Stimulated activated naive CD8-positive, alpha-beta T cell treated with anti-CD3 and anti-CD28 coated beads, Interleukin-15, amount 100 ng/mL, for 72 hours (primary cell): ENCODE measurements at places on chromosomes 5 and 9.

DNA sequence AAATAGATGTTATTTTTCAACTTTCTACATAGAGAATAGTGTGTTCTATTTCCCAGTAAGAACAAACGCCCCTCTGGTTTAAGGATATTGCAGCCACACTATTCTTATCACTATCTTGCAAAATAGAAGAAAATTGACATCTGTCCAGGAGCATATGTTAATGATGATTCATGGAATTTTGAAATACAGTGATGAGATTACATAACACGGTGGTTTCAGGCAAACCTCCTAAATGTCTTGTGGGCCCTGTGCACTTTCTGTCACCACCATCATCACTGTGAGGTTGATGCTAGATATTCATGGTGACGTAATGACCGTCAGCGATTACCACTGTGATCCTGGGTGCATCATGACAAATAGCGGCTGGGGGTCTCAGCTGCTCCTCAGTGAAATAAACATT, 48.1 kb downstream of the CFAP90 start:
- DNase-seq: no peak

GRCh38 chr9:35311891-35312639, 150.3 kb downstream of the UNC13B start:
- no peak for DNase-seq

DNA sequence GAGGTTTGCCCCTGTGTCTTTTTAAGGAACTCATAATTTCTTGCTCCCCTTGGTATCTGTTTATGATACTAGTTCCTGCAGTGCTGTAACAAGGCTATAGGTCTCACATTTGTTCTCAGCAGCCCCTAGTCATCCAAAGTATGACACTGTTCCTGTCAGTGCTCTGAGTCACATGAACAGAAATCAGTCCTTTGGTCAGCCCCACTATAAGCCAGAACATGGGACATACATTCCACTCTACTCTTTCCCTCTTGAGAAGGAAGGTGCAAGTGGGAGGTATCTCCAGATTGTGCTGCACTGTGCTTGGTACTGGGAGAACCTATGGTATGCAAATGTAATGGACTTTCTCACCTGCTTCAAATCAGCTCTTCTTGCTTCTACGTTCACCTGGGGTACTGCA, 87.0 kb downstream of the IARS1 start:
- no peak for DNase-seq

DNA sequence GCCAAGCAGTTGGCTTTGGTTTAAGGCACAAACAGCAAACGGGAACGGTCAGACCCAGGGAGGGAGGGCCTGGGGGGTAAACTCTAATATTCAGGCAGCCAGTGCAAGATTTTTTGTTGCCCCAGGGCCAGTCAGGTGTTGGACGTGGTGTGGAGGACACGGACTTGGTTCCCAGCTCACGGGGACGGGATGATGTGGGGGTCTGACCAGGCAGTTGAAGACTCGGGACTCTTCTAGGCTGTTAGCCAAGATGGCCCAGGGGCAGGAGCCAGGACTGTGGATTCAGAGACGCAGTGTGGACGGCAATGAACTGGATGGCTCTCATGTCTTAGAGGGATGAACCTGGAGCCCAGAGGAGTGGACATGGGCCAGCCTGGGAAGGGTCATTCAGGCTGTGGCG, 169.2 kb downstream of the C9orf50 start:
- no peak for DNase-seq

GRCh38 chr5:106699198-106699597, 971.5 kb downstream of the EFNA5 start:
- no peak for DNase-seq

GRCh38 chr9:61668846-61669245, 479.0 kb downstream of the SPATA31A7 start:
- no peak for DNase-seq
